ENCODE measurements at places on chromosomes 12 and 14.
A peak's percentile ranks its signal among the peaks of the same experiment; 100 is the strongest.

DNA sequence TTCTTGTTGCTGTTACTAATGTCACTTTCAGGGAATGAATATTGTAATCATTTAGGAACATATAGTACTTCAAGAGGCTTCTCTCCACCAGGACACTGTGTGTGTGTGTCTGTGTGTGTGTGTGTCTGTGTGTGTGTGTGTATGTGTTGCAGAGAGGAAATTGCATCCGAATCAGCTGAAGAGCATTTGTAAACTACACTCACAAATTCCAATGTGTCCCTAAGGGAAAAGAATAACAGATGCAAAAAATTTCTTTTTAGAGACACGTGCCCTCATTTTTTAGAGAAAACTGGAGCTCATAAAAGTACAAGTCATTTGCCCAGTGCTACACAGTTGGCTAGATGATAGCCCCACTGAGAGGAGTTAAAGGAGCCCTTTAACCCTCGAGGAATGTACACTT is 168.8 kb downstream of the ANO4 start:
- DNase-seq = no peak

DNA sequence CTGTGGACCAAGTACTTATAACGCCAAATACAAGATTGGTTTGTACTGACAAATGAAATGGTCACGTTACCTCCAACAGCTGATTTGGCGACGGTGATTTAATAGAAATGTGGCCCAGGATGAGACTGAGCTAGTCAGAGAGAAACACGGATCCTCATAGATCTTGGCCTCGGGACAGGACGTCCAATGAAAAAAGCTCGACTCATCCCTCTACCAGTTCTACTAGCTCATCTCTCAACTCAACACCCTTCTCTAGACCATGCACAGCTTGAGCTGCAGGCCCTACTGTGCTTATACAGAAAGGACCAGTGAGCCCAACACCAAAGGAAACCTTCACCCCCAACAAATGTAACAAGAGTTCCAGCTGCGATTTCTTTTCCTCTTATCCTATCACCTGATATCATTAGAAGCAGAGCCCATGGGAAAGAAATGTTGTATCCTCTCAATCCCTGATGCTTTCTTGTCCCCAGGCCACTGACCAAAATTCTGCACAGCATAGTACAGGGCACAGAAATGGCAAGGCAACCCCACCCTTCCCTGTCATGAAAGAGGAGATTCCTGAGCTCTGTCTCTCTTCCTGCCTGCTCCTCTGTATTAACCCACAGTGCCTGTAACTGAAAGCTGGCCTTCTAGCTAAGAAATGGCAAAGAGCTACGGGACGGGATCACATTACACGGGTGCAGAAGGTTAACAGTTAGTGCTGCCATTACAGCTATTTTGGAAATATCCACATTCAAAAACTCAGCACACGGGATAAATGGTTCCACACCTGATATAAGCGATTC is 39.2 kb downstream of the DICER1 start:
- DNase-seq = no peak

- DNase-seq = no peak
Measured at GRCh38 chr12:98799146-98799810, 154.2 kb downstream of the APAF1 start.

GRCh38 chr12:108365324-108365723 is 26.2 kb upstream of the CMKLR1 start:
- no peak for DNase-seq

DNA sequence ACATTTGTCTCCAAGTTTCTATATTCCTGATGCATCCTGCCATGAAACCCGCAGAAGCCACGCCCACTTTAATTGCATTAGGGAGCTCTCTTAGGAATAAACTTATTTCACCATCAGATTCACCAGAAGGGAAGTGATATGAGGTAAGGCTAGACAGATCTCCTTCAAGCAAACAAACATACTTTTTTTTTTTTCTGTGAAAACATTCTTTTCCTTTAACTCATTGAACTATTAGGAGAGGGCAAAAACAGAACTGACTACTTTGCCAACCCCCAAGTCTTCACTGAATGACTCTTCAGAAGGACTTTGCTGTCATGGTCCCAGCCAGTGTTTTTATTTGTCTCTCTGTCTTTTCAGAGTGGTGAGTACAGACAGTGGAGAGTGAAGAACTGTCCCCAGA is 48.4 kb downstream of the GTF2A1 start:
- no peak for DNase-seq

GRCh38 chr12:56029666-56030293 is 8.9 kb downstream of the IKZF4 start:
- peak; percentile 57 for DNase-seq

DNA sequence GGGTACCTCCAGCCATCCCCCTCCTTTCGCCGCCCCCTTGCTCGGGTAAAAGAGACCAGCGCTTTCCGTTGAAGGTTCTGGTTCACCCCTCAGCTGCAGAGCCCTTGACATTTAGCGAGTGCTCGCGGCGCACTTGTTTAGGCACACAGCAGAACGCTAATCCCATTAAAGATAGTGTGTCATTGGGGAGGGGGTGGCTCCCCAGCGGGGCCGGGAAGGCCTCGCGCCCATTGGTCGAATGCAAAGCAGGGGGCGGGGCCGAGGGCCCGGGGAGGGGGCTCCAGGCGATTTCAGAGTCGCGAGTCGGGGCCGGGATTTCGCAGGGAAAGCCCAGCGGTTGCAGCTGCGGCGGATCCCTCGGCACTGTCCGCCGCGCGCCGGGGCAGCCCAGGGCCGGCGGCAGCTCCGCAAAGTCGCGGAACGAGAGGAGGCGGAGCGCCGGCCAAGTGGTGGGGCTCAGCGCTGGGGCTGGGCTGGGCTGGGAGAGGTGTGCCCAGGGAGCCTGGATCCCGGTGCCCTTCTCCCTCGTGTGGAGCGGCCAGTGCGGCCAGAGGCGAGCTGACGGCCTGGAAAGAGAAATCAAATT is 122.9 kb downstream of the TSPAN9 start:
- DNase-seq = no peak

GRCh38 chr12:132329036-132329719 is at the start of gene GALNT9:
Gene GALNT9 (minus strand): TSS chr12:132329589. CDS start chr12:132329203, 386 bp downstream.
- DNase-seq = no peak

GRCh38 chr12:62542814-62543213 is 76.2 kb downstream of the MON2 start:
- DNase-seq = no peak

- DNase-seq = no peak
Measured at GRCh38 chr14:99129211-99129696, 142.7 kb downstream of the BCL11B start.

DNA sequence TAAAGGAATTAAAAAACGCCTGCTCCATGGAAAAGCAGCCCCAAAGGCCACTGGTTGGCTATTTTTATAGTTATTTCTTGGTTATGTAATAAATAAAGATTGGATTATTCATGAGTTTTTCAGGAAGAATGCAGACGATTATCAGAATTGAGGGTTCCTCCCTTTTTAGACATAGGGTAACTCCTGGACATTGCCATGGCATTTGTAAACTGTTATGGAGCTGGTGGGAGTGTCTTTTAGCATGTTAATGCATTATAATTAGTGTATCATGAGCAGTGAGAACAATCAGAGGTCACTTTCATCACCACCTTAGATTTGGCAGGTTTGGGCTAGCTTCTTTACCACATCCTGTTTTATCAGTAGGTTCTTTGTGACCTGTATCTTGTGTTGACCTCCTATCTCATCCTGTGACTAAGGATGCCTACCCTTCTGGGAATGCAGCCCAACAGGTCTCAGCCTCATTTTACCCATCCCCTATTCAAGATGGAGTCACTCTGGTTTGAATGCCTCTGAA is 728.7 kb downstream of the GALC start:
- no peak for DNase-seq

Data from RWPE1 (cell line).